Mammary microvascular endothelial cell (primary cell): ENCODE measurements at places on chromosomes 2 and 18. TPM values are rescaled to one million over a fixed set of nuclear protein-coding genes. Genes with fewer than 3 reads are reported as not detected.

The KIF5C gene
- 0.25 and 0.33 TPM in 2 replicates for total RNA-seq

The ACADL gene
- not detected in 2 replicates for total RNA-seq

The IDH1 gene
- total RNA-seq: 105 and 109 TPM in 2 replicates

The TMEM247 gene
- not detected in 2 replicates for total RNA-seq

The FAP gene
- total RNA-seq: 12.9 and 16.5 TPM in 2 replicates

The MEIS1 gene
- total RNA-seq: 0.79 and 8.4 TPM in 2 replicates

The MOCOS gene
- 3.6 and 5.3 TPM in 2 replicates for total RNA-seq

The SH3RF3 gene
- 18.1 and 19.1 TPM in 2 replicates for total RNA-seq

The TRIM54 gene
- total RNA-seq: 0.49 TPM in 1 of 2 replicates, not detected in the other

The SH2D6 gene
- not detected in 2 replicates for total RNA-seq

The HOXD3 gene
- total RNA-seq: 4.6 and 4.9 TPM in 2 replicates

The TEX44 gene
- total RNA-seq: not detected in 2 replicates

The TMEM17 gene
- 1.4 and 2.0 TPM in 2 replicates for total RNA-seq

The ATAD2B gene
- 4.7 and 5.1 TPM in 2 replicates for total RNA-seq

The CYP27C1 gene
- not detected in 2 replicates for total RNA-seq

The NPAS2 gene
- 6.8 and 21.7 TPM in 2 replicates for total RNA-seq

The ANKRD62 gene
- total RNA-seq: not detected in 2 replicates

The ACKR3 gene
- total RNA-seq: 0.93 and 2.4 TPM in 2 replicates

The WDR12 gene
- 22.8 and 30.5 TPM in 2 replicates for total RNA-seq

The REEP1 gene
- total RNA-seq: 0.40 and 1.0 TPM in 2 replicates

The VWC2L gene
- total RNA-seq: not detected in 2 replicates

The GKN2 gene
- total RNA-seq: 0.20 TPM in 1 of 2 replicates, not detected in the other

The ALPP gene
- not detected in 2 replicates for total RNA-seq

The SLC9A4 gene
- not detected in 2 replicates for total RNA-seq

The POTEJ gene
- 0.07 TPM in 1 of 2 replicates, not detected in the other for total RNA-seq

The FHL2 gene
- total RNA-seq: 97.3 and 97.8 TPM in 2 replicates

The USP40 gene
- 22.6 and 27.0 TPM in 2 replicates for total RNA-seq

The LYG2 gene
- total RNA-seq: not detected in 2 replicates
